Testis (tissue), 5 donors: ENCODE measurements at places on chromosomes 16 and 17. TPM values are rescaled to one million over a fixed set of nuclear protein-coding genes. Genes with fewer than 3 reads are reported as not detected.

DNA sequence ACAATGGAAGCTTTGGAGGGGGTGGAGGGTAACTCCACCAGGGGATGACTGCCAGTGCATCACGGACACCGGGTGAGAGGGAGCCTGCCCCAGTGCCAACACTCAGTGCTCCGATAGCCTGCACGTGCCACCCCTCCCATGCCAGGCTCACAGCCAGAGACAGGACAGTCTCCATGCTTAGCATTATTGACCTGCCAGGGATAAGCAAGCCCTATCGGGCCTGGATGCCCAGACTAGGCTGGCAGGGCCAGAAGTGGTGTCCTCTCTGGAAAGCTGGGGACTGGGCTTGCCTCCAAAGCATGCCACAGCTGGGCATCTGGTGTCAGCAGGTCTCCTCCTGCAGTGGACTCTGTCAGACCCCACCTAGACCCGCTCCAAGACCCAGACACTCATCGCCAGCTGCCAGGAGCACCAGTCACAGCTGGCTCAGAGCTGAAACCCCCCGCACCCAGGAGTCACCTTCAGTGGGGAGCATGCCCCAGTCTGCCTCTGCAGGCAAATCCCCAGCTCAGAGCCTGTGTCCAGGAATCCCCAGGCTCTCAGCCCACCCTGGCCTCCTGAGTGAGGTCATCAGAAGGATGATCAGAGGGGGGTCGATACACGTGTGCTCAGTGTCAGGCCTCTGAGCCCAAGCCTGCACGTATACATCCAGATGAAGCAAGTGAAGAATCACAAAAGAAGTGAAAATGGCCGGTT, 1.8 kb upstream of the RHBDF1 start:
- no peak for DNase-seq

GRCh38 chr16:6682142-6682811, 650.4 kb upstream of the RBFOX1 start:
- peak; percentile 82 for DNase-seq

- DNase-seq = peak; percentile 27
Measured at GRCh38 chr17:76252040-76252954, 12.0 kb upstream of the RNF157 start.

DNA sequence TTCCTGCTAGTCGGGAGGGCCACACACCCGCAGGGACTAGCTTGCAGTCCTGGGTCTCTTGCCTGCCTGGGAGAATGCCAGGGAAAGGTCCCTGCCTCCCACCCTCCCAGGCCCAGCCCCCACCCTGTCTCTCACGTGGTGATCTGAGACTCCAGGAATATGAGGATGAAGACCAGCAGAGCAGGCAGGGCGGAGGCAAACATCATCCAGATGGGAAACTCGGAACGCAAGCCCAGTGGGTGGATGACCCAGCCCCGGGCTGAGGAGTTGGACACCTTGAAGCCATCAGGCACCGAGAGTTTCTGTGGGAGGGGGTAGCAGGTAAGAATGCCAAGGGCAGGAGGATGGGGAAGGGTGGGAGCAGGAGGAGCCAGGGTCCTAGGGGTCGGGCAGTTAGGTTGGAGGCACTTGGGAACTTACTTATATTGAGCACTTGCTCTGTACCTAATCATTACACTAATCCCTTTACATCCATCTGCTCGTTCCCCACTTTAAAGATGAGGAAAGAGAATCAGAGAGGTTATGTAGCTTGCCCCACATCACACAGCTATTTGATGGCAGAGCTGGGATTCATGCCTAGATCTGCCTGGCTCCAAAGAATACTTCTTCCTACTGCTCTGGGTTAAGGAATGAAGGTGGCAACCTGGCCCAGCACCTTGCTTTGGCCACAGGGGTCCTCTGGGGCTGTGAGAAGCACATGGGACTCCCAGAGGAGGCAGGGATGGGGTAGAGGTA, 13.4 kb downstream of the SLC4A1 start:
- DNase-seq = no peak

- no peak for DNase-seq
Measured at GRCh38 chr16:85353839-85354685, 241.8 kb upstream of the CIBAR2 start.

The HOXB9 gene
- total RNA-seq = 0.94 TPM

The MFAP4 gene
- 55.7 TPM for total RNA-seq

The CHP2 gene
- 5.7 TPM for total RNA-seq

GRCh38 chr17:79192503-79193351, 118.1 kb downstream of the ENGASE start:
- DNase-seq = peak; percentile 60

- DNase-seq = peak; percentile 65
Measured at GRCh38 chr17:82300707-82301270, 16.6 kb downstream of the CD7 start.

GRCh38 chr17:57294101-57294500, 37.8 kb downstream of the MSI2 start:
- DNase-seq = no peak

The CDH3 gene
- 8.2 TPM for total RNA-seq

The SLC13A5 gene
- 3.1 TPM for total RNA-seq

GRCh38 chr16:11007714-11008280, 63.4 kb downstream of the CLEC16A start:
- DNase-seq = no peak

DNA sequence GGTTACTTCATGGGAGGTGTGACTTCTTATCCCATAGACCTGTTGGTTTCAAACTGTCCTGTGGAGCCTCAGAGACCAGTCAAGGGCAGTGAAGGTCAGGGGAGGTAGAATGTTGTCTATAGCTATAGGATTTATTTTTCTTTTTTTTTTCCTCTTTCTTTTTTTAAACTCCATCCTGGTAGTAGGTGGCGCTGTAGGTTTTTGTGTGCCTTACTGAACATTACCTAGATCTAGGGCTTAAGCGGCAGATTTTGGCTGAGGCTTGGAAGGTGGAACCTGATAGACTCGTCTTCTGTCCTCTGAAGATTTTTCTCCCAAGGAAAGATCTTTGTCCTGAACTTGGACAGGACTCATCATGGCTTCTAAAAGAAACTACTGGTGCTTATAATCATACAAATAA, 8.2 kb upstream of the LASP1NB start:
- DNase-seq = peak; percentile 8

The TVP23B gene
- 49.8 TPM for total RNA-seq

The TBC1D3K gene
- 2.0 TPM for total RNA-seq

DNA sequence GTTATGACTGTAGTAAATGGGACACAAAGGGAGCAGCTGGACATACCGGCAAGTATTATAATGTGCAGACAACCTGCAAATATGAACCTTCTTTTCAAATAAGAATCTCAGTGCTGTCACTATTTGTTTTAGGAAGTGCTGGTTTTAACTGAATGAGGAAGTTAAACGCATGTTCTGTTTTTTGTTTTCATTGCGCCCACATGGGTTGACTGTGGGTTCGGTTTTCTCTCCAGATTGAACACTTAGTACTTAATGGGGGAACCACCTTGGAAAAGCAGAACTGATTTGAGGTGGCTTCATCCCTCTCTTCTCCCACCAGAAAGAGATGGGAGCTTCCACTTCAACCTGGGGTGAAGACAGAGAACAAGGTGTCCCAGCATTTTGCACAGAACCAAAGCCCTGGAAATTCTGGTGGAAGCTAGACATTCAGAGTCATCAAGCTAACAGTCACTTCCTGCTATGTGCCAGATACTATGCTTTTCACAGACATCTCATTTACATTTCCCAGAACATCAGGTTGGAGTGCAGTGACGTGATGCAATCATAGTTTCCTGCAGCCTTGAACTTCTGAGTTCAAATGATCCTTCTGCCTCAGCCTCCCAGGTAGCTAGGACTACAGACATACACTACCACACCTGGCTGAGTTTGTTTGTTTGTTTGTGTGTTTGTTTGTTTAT, 149.8 kb downstream of the CDH13 start:
- DNase-seq = no peak

GRCh38 chr16:17775061-17775460, 304.3 kb upstream of the XYLT1 start:
- no peak for DNase-seq

The GAS2L2 gene
- total RNA-seq = 0.71 TPM

- DNase-seq = no peak
Measured at GRCh38 chr17:55344514-55344997, 77.1 kb downstream of the MMD start.

The GFAP gene
- total RNA-seq = 0.55 TPM

DNA sequence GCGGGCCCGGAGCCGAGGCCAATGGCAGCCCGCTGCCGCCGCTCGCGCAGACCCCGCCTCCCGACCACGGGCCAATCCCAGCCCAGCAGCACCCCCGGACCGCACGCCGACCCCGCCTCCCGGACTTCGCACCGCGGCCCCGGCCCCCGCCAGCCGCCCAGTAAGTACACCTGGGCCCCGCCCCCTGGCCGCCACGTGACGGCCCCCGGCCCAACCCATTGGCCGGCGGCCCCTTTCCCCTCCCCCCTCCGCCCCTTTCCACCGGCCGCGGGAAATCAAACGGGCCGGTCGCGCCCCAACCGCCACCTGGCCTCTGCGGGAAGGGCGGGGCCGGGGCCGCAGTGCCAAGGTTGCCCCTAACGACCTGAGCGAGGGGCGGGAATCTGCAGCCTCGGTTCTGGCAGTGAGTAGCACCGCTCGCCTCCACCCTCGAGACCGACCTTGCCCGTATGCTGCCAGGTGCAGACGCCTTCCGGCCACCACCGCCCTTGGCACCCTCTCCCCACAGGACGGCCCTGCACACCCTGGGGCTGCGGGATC, at the start of gene YBX2:
Gene YBX2 (minus strand): TSS at position 26 of the 540 bp plus-strand sequence. CDS start 139 bp downstream, outside the sequence.
- peak; percentile 89 for DNase-seq

DNA sequence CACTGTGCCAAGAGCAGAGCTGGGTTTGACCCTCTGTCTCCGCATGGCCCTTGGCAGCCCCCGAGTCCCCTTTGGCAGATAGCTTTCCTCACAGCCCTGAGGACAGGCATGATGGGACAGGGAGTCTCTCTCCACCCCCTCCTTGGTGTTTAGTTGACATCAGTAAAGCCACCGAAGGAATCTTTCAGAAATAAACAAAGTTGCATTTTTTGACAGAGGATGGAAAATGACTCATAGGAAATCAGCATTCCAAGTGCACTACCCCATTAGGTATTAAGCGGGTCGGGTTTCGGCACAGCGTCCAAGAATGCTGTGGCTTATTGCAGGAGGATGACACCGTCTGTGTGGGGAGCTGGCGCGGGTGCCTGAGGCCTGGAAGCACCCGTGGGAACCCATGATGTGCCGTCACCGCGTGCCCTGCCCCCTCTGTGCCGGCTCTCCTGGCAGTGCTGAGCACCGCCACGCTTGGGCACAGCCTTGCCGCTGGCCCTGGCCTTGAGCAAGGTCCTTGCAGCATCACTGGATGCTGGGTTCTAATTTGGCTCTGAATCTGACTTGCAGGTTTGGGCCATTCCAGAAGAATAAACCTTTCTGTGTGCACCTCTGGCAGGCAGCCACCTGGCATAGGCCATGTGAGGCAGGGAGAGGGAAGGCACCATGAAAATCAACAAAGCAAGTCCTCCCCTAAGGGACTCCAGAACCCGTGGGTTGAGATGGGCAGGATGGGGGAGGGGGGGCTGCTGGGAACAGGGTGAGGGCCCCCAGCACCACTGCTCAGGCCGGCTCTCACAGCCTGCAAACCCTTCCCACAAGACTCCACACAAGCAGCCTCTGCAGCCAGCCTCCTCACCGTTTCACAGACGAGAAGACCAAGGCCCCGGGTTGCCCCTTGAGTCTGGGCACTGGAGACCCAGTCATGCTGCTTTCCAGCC, 50.5 kb upstream of the ZNF469 start:
- peak; percentile 83 for DNase-seq

GRCh38 chr17:1496869-1497268, 4.4 kb upstream of the MYO1C start:
- DNase-seq = no peak

The TK2 gene
- 66.8 TPM for total RNA-seq

The MLKL gene
- 4.5 TPM for total RNA-seq

GRCh38 chr17:34755371-34755770, 176.0 kb downstream of the TMEM132E start:
- no peak for DNase-seq

The MAFG gene
- total RNA-seq = 36.9 TPM

GRCh38 chr16:56866955-56867830, 2.2 kb downstream of the SLC12A3 start:
- peak; percentile 61 for DNase-seq
